ENCODE measurements at places on chromosomes 5 and 9.

GRCh38 chr5:109125755-109126429 lies 283.9 kb downstream of the PJA2 start:
- DNase-seq, result no peak

DNA sequence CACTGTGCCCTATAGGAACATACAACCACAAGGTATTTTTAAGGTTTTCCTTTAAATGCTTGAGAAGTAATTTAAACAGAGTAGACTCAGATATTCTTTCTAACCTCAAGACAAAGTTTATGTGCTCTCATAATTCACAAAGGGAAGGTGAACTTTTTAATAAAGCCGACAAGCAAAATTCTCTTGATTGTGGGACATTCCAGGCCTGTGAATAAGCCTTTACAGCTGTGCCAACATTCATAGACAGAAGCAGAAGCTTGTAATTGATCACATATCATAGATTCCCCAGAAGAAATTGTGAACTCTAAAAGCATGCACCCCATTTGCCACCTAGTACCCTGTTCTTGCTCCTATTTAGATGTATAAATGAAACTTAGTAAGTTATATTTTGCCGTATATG lies 1107.8 kb upstream of the SEMA6A start:
- no peak for DNase-seq

DNA sequence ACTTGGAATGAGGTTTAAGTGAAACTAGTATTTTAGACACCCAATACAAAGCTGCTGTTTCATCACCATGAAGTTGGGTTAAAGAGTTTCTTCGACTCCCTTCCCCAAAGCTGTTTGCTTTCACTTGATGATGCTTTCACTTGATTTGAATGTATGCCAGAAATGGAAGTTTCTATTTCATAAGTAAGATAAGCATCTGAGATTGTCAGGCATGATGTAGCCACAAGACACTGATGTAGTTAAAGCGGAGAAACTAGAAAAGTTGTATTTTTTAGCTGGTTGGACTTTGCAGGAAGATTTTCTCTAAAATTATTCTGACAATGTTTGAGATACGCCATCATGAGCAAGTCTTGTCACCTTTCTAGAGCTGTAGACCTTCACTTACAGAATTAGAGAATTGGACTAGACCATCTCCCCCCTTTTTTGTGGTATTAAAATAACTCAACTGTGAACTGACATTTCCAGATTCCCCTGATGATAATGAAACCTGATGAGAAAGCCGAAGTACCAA lies 20.0 kb downstream of the MOCS2 start:
- peak; percentile 72 for DNase-seq

DNA sequence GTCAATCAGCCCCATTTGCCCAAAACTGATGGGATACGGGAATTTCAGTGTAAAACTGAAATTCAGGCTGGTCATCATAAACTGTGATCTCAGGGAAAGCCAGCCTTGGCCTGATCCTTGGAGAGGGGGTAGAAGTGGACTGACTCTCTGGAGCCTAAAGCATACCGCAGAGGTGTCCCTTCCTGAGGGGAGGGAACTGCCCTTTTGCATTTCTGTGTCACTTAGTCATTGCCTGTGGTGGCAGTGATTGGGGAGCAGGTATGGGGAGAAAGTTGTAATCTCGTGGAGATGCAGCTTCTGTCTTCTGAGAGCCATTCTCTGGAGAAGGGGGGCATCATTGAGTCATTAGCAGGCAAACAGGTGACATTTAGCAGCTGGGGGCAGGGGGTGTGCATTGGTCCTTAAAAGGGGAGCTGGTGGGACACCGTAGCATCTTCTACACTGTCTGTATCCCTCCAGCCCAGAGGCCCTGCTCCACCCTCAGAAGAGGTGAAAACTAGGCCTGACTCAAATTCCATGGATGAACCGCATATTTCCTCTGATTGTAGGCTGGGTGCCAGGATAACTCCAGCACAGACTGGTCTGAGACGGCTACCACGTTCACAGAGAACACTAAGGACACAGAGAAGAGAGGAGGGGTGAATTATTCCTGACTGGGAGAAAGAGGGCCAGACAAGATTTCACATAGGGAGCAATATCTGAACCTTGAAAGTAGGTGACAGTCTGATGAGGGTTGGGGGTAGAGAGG lies 143.3 kb downstream of the SEC61B start:
- DNase-seq, result no peak

- DNase-seq, result no peak
Observed at GRCh38 chr9:77839459-77840140, 191.5 kb upstream of the GNA14 start.

DNA sequence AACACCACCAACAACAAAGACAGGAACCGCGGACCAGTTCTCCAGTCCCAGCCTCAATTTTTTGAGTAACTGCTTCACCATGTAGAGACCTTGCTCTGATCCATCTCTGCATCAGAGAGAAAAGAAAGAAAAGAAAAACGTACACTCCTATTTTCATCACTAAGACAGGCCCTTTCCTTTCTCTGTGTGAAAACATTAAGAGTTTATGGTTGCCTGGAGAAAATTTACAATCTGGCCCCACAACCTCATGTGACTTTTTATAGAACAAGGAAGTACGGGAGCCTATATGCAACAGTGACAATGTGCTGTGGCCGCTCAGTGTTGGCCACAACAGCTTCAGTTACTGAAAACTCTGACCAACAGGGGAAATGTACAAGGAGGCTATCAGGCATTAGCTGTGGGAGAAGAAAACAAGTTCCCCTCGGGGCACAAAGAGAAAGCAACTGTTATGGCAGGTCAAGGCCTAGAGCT lies 272.9 kb upstream of the PTGER4 start:
- DNase-seq, result no peak

DNA sequence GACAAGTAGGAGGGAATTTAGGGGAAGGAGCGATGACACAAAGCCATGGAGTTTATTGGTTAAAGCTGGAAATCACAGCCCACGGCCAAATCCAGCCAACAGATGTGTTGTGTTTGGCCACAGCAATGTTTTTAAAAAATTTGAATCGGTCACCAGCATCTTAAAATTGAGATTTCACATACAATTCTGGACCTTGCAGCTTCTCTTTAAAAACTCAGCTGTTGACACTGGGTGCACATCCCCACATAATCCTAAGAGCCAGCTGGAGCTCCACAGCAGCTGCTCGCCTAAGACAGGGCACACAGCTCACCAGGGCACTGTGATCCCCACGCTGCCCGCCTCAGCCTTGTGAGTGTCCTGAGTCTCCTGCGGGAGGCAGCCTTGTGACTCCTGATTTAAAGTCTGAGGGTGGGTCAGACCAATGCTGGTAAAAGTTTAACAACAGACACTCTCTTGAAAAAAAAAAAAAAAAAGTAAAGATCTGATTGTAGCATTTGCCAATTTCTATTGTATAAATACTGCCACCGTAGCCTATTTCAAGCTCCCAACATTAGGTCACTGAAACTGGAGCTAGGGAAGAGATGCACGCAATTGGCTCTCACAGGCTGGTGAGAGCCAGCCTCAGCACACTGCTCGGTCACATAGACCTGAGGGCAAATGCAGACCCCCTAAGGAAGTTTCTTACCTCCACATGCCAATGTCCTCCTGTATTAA lies 124.8 kb downstream of the HSD17B3 start:
- no peak for DNase-seq

DNA sequence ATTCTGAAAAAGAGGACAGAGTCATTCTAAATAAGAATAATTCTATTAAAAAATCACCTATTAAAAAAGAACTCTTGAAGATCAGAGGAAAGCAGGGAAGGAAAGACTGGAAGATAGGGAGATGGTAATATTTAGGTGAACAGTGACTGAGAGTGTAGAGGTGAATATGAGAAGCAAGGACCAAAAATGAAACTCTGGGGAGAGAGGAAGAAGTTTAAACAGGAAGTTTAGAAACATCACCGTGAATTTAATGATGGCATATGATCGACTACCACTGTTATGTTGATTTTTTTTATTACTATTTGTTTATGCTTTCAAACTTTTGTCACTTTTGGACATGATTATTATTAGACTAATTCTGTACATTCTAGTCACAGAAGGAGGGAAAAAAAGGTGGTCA lies 1.7 kb upstream of the SPINK6 start:
- no peak for DNase-seq

GRCh38 chr5:61333954-61334867 lies 2.2 kb downstream of the ZSWIM6 start:
- no peak for DNase-seq

GRCh38 chr5:73826301-73827105 lies 200.5 kb downstream of the ARHGEF28 start:
- DNase-seq, result no peak

DNA sequence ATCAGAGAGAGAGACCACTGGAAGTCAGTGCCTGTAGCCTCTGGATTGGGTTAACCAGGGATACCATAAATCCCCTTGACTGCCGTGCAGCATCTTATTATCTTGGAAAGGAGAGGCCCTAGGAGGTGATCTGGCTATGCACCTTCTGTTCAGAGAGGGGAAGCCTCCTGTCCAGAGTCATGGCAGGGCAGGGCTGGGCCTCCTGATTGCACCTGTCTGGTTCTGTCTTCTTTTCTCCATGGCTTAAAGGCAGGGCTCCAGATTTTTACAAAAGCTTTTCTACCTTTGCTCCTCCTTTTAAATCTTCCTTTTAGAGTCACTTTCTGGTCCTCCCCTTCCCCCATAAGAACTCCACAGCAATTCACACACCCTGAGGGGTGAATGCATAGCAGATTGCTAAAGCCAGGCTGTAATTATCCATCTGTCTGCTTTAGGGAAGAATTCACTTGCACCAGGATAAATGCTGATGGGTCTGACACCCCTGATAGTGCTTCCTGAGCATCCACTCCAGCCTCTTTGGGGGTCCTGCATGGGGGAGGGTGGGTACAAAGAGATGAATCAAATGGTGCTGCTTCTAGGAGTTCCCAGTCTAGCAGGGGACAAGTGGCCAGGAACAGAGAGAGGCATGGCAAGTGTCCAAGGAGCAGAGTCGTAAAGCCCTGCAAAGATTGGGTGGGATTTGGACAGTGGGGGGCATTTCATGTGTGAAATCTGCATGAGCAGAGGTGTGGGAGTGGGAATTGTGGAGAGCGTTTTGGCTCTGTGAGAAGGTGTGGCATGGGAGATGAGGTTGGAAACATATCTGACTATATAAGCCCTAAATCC lies 141.3 kb upstream of the ALDH1B1 start:
- DNase-seq, result no peak

DNA sequence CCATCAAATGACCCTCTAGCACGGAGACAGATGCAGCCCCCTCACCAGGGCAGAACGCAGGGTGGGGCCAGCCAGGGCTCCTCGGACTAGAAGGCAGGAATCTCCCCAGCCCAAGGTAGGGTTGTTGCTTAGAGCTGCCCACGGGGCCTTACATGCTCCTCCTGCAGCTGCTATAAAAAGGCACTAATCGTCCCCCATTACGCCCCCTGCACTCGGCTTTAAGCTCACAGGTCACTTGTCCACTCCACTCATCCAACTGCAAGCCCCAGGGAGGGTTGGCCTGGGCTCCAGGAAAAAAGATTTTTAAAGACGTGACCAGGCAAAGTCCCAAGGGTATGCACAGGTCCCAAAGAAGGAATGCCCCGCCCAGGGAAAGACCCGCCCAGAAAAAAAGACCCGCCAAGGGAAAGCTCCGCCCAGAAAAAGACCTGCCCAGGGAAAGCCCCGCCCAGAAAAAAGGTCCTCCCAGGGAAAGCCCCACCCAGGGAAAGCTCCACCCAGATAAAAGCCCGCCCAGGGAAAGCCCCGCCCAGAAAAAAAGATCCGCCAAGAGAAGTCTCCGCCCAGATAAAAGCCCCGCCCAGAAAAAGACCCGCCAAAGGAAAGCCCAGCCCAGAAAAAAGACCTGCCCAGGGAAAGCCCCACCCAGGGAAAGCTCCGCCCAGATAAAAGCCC lies 11.1 kb downstream of the GRIN1 start:
- DNase-seq, result peak; percentile 23

DNA sequence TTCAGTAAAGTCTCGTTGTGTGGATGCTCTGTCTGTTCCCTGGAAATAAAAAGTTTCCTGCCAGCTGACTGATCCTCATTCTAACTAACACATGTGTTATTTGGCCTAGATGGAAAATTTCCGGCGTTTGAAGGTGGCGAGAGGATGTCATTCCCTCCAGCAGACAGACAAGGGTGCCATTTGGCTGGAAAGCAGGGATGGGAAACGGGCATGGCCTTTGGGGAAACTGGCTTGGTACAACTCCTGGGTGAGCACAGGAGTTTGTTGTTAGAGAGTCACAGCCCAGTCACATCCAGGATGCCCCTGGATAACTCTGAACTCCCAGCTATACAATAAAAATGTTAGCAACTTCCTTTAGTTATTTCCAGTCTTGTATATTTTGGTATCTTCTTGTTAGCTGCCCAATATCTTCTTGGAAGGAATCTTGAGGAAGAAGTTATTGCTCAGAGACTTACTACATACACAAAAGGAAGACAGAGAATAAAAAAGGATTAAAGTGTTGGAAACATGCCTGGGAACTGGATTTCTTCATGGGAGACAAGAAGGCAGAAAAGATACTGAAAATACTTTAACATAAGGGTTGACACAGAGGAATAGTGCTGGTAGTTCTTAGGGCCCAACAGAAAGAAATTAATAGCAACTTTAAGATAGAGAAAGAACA lies 41.9 kb downstream of the TEK start:
- DNase-seq, result no peak

DNA sequence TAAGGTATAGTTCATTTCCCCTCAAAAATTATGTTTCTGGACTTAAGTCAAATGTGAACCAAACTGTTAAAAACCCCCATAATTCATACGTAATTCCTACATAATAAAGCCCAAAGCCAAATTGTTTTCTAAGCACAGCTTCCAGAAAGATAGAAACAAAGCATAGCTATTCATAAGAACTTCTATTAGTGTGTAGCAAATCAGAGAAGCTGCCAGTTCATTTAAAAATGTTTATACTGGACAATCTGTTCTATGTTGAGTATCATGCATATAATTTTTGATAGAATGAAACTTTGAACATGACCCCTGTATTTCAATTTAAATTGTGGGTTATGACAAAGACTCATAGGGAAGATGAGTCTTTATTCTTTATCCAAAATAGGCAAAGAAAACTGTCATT lies 119.0 kb upstream of the TXNDC8 start:
- no peak for DNase-seq

DNA sequence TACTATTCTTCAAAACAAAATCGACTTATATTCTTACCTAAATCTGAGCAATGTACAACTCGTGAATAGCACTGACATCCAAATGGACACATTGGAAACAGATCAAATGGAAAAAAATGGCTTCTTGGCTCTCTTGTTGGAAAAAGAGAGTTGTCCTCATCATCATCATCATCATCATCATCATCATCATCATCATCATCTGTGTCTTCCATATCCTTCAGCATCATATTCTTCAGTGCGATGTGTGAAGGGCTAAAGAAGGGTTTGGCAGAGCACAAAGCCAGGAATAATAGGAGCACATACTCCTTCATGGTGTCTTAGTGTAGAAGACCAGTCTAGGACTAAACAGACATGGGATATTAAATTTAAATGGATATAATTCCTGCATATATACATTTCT lies 7.7 kb downstream of the ASPN start:
- DNase-seq, result no peak

GRCh38 chr5:54905942-54906537 lies 79.4 kb downstream of the ESM1 start:
- peak; percentile 71 for DNase-seq

GRCh38 chr9:74573640-74574191 lies 76.6 kb downstream of the RORB start:
- DNase-seq, result peak; percentile 28
